ENCODE measurements at places on chromosomes 4 and X.

DNA sequence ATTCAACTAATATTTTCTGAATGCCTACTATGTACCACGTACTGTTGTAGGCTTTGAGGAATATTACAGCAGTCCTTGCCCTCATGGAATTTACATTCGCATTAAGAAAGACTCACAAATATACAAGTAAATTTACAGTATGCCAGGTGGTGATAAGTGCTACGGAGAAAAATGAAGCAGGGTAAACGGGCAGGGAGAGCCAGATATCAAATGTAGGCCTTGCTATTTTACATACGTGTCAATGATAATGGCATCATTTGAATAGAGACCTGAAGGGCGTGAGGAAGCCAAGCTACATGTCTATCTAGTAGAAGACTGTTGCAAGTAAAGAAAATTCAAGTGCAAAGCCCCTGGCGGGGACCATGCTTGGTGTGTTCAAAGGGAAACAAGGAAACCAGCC, 65.2 kb downstream of the AMMECR1 start:
- no peak for DNase-seq

- DNase-seq = no peak
These were observed 292.3 kb upstream of the GK2 start for GRCh38 chr4:79700356-79700755.

- DNase-seq = no peak
These were observed 512.5 kb upstream of the SLIT2 start for GRCh38 chr4:19739101-19739651.

GRCh38 chrX:119880076-119880475, 8.4 kb downstream of the NDUFA1 start:
- no peak for DNase-seq

DNA sequence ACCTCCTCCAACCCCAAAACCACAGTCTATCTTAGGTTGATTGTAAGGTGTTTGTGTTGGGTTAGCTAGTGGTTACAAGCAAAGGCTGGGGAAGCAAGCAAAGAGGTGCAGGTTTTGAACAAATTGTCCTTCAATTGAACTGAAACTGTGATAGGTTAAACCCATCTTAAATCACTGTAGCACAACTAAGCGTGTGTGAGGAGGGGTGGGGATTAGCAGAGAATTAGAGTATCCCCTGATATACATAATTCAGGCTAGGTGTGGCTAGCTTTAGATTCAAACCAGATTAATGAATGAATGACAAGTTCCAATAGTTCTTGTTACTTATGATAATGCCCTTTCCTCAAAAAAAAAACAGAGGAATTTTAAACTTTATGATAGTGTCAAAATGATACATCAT, 191.0 kb upstream of the POF1B start:
- no peak for DNase-seq

Measured in cortex of kidney (tissue), 1 donor.